Body of pancreas (tissue), 4 donors: ENCODE measurements at places on chromosomes 3 and 15. TPM values are rescaled to one million over a fixed set of nuclear protein-coding genes. Genes with fewer than 3 reads are reported as not detected.

GRCh38 chr3:71129611-71130431 is 453.7 kb downstream of the FOXP1 start:
- peak overlapping the region; percentile 33 for H3K4me3 ChIP-seq
- peaks cover 68% of the 10 kb centered on the region for H3K4me1 ChIP-seq
- H3K36me3 ChIP-seq: no peaks in the 10 kb centered on the region
- no peaks in the 10 kb centered on the region for H3K27me3 ChIP-seq
- peak overlapping the region; percentile 87 for H3K27ac ChIP-seq

DNA sequence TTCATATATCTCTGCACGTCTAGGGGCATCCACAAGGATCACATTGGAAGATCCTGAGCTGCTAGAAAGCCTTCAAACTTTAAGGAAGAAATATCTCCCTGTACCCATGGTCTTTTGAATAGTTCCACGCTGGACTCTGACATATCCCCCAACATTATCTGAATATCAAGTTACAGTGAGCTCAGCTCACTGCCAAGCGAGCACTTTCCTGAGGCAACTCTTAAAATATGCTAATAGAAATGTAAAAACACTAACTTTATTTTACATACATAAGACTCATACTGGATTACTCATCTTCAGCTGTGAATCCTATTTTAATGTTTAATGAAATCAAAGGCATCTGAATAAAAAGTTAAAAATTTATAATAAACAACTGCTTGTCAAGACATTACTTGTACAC is 420.2 kb upstream of the CCDC54 start:
- no peak for DNase-seq
- H3K4me1 ChIP-seq: no peaks in the 10 kb centered on the region
- H3K4me3 ChIP-seq: no peak overlapping the region
- H3K27ac ChIP-seq: no peak overlapping the region
- H3K27me3 ChIP-seq: no peaks in the 10 kb centered on the region
- H3K36me3 ChIP-seq: no peaks in the 10 kb centered on the region

DNA sequence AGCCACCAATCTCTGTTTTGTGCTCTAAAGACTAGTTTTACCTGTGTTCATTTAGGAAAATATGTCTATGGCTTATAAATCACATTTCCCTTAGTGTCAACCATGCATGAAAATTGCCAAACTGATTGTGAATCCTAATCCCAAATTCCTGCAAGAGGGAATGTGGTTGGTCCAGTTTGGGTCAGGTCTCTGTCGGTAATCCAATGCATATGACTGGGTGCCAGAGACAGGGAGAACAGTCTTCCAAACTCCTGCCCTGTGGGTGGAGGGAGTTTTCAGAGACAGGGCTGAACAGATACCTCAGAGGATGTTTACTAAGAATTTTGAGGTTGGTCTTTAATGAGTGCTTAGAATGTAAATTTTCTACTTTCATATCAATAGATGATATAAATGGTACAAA is 300.5 kb upstream of the ARL6 start:
- H3K27me3 ChIP-seq: no peaks in the 10 kb centered on the region
- no peak for DNase-seq
- H3K4me1 ChIP-seq: no peaks in the 10 kb centered on the region
- no peak overlapping the region for H3K4me3 ChIP-seq
- H3K36me3 ChIP-seq: no peaks in the 10 kb centered on the region

GRCh38 chr3:191158815-191159214 is 40.2 kb upstream of the OSTN start:
- H3K36me3 ChIP-seq: no peaks in the 10 kb centered on the region
- no peaks in the 10 kb centered on the region for H3K27me3 ChIP-seq
- no peak overlapping the region for H3K27ac ChIP-seq
- H3K4me3 ChIP-seq: no peak overlapping the region

DNA sequence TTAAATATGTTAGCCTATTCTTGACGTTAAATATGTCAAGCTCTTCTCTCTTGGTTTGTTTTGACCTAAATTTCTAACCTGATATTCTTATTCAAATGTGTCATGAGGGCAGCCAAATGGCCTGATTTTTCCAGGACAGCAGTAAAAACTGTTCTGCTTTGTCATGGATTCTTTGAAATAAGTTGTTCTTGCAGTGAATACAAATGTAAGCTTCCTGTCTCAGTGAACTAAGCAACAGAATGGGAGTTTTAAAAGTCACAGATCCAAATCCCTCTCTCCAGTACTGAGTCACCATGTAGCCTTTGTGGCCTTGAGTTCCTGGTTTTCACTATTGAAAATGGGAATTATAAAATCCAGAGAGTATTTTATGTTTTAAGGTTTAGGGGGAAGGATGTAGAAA is 301.8 kb downstream of the NLGN1 start:
- H3K4me1 ChIP-seq: no peaks in the 10 kb centered on the region
- H3K27me3 ChIP-seq: no peaks in the 10 kb centered on the region
- H3K4me3 ChIP-seq: no peak overlapping the region
- H3K36me3 ChIP-seq: no peaks in the 10 kb centered on the region
- no peak overlapping the region for H3K27ac ChIP-seq

DNA sequence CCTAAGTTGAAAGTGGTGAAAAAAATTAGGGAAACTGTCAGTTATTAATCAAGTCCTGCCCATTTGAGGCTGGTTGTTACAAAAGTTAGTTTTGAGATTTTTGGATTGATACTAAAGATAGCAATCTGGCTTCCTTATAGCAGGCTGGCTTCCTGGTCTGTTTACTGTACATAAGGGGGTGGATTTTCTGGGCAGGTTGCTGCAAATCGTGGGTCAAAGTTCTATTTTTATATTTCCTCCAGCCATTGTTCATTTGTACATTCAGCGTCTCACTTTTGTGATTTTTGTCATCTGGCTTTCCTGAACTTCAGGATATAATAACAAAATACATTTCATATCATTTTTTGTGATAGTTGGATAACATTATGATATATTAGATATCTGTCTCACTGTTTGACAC is 49.5 kb downstream of the CLDN1 start:
- no peak for DNase-seq
- H3K27me3 ChIP-seq: no peaks in the 10 kb centered on the region
- H3K36me3 ChIP-seq: no peaks in the 10 kb centered on the region
- H3K27ac ChIP-seq: no peak overlapping the region

- no peak overlapping the region for H3K4me3 ChIP-seq
- H3K4me1 ChIP-seq: no peaks in the 10 kb centered on the region
- H3K27me3 ChIP-seq: no peaks in the 10 kb centered on the region
Observed at GRCh38 chr3:50551681-50552435, 15.7 kb downstream of the C3orf18 start.

DNA sequence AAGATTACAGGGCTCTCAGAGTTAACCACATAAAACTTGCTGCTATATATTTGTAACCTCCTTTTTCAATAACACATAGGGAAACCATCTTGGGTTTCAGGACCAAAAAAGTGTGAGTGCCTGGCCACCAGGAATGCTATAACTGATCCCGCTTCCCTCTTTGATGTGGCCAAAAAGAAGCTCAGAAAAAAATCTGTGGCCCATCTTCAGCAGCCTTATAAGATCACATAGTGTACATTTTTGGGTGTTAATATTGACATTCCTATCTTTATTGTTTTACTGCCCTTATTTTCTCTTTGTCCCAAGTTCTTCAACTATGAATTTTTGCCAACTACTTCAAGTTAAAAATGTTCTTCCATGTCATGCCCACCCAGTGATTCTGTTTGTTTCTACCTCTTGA is 102.8 kb downstream of the LIPC start:
- peaks cover 10% of the 10 kb centered on the region for H3K4me1 ChIP-seq
- no peak for DNase-seq

DNA sequence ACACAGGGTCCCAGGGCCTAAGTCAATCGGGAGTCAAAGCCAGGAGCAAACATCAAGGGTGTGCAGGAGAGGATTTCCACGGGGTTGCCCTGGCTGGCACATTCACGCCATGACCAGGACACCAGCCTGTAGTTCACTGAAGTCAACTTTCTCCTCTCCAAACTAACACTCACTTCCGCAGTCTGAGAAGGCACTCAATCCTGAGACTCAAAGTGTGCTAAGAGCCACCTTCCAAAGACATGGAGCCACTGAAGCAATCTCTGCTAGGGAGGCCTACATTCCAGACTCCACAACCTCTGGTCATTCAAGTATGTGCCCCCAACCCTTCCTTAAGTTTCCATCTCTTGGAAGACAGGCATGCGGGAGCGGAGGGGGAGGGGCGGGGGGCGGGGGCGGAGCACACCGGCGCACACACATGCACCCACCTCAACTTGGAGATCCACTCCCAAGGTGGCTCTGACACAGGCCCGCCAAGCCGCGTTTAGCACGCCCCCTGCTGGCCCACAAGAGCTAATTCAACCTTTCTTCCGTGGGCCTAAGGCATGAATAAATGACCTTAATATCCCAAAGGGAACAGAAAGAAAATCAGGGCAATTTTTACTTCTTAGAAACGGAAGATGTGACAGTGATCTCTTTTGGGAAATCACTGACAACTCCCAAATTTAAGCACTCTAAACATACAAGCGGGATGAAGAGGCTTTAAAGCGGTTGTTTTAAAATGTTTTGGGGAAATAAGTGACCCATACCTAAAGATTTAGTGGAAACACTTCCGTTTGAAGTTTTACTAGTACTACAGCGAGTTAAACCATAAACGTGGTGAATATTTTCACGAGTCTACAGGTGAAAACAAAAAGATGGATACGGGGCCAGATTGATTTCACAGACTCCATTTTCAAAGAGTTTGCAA is 162.5 kb upstream of the CHRNA7 start:
- no peaks in the 10 kb centered on the region for H3K36me3 ChIP-seq
- H3K4me3 ChIP-seq: no peak overlapping the region
- no peak overlapping the region for H3K27ac ChIP-seq
- DNase-seq: peak; percentile 72
- H3K27me3 ChIP-seq: no peaks in the 10 kb centered on the region

GRCh38 chr3:173615661-173616060 is 218.1 kb downstream of the NLGN1 start:
- DNase-seq: no peak
- no peak overlapping the region for H3K27ac ChIP-seq
- H3K4me1 ChIP-seq: peaks cover 10% of the 10 kb centered on the region

- no peaks in the 10 kb centered on the region for H3K27me3 ChIP-seq
- DNase-seq: no peak
- H3K4me1 ChIP-seq: peaks cover 4% of the 10 kb centered on the region
Observed at GRCh38 chr3:129727707-129728106, 121.2 kb upstream of the PLXND1 start.

- H3K27me3 ChIP-seq: no peaks in the 10 kb centered on the region
- no peak overlapping the region for H3K4me3 ChIP-seq
- H3K4me1 ChIP-seq: no peaks in the 10 kb centered on the region
Observed at GRCh38 chr3:197567904-197568681, 12.3 kb upstream of the BDH1 start.

- no peaks in the 10 kb centered on the region for H3K36me3 ChIP-seq
- no peaks in the 10 kb centered on the region for H3K27me3 ChIP-seq
- H3K4me1 ChIP-seq: no peaks in the 10 kb centered on the region
- H3K27ac ChIP-seq: no peak overlapping the region
- no peak overlapping the region for H3K4me3 ChIP-seq
Observed at GRCh38 chr3:98243843-98244242, 20.2 kb upstream of the OR5H6 start.

DNA sequence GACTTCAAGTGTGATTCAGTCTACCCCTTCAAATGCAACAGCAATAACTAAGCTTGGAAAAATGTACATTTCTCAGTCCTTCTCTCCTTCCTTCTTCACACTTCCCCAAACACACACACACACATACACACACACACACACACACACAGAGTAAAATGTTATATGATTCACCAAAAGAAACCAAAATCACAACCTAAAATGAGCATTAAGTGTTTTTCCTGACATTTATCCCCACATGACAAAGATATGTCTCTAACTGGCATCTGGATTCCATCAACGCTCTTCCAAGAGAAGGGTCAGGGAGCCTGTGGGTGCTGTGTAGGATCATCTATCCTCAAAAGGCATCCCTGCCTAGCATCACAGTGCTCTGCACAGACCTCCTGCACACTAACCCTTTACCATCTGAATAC is 21.0 kb downstream of the PDZRN3 start:
- no peaks in the 10 kb centered on the region for H3K36me3 ChIP-seq
- H3K27ac ChIP-seq: no peak overlapping the region
- H3K4me1 ChIP-seq: peaks cover 5% of the 10 kb centered on the region
- H3K27me3 ChIP-seq: no peaks in the 10 kb centered on the region

DNA sequence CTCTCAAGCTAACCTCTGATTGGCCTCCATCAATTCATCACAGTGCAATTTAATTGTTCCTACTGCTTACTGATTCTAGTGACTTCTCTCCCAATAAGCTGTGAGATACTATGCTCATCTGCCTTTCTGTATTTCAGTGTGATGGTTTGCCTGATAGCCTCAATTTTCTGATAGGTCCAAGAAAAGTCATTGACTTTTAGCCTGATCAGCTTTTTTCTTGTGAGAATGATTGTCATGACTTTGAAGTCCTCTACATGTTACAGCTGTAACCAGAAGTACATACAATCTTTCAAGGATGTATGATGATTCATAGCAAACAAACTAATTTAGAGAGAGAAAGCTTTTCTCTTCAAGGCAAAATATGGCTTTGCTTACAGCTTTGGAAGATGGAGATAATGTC is 463.8 kb upstream of the CNTN3 start:
- no peak overlapping the region for H3K4me3 ChIP-seq
- H3K4me1 ChIP-seq: no peaks in the 10 kb centered on the region
- H3K27me3 ChIP-seq: no peaks in the 10 kb centered on the region
- DNase-seq: no peak
- no peaks in the 10 kb centered on the region for H3K36me3 ChIP-seq

GRCh38 chr3:78221300-78221699 is 1181.4 kb downstream of the ROBO2 start:
- no peaks in the 10 kb centered on the region for H3K4me1 ChIP-seq
- H3K27ac ChIP-seq: no peak overlapping the region
- H3K36me3 ChIP-seq: no peaks in the 10 kb centered on the region
- no peak overlapping the region for H3K4me3 ChIP-seq

GOLGA6L2 gene
- total RNA-seq: not detected

XCR1 gene
- total RNA-seq: not detected

NTRK3 gene
- total RNA-seq: 5.2 TPM

CPEB1 gene
- 1.0 TPM for total RNA-seq

AHSG gene
- not detected for total RNA-seq

EIF3J gene
- 38.7 TPM for total RNA-seq

DPPA4 gene
- total RNA-seq: not detected

CHRNA7 gene
- total RNA-seq: 2.6 TPM

MED12L gene
- total RNA-seq: 0.78 TPM

LMCD1 gene
- total RNA-seq: 32.4 TPM

LDHAL6B gene
- total RNA-seq: not detected

PRICKLE2 gene
- total RNA-seq: 41.5 TPM

IL16 gene
- 2.9 TPM for total RNA-seq

CCR1 gene
- 3.0 TPM for total RNA-seq
